ENCODE measurements at places on chromosomes 6 and 20. TPM values are rescaled to one million over a fixed set of nuclear protein-coding genes. Genes with fewer than 3 reads are reported as not detected.
A peak's percentile ranks its signal among the peaks of the same experiment; 100 is the strongest.

OSBPL2 gene
- total RNA-seq = 50.1 TPM

MKKS gene
- 10.5 TPM for total RNA-seq

ZC2HC1B gene
- not detected for total RNA-seq

THEMIS gene
- total RNA-seq = 3.5 TPM

EEF1A2 gene
- 0.58 TPM for total RNA-seq

TGM2 gene
- total RNA-seq = 38.7 TPM

MLIP gene
- total RNA-seq = not detected

ADTRP gene
- total RNA-seq = 31.9 TPM

RMND1 gene
- 6.4 TPM for total RNA-seq

ADGRF4 gene
- total RNA-seq = not detected

C20orf204 gene
- total RNA-seq = 1.7 TPM

GRCh38 chr6:73367761-73368355 lies 1.8 kb downstream of the OOEP start:
- H3K36me3 ChIP-seq = no peaks in the 10 kb centered on the region
- H3K4me1 ChIP-seq = no peaks in the 10 kb centered on the region
- DNase-seq = no peak
- no peaks in the 10 kb centered on the region for H3K27me3 ChIP-seq
- H3K27ac ChIP-seq = no peak overlapping the region

DNA sequence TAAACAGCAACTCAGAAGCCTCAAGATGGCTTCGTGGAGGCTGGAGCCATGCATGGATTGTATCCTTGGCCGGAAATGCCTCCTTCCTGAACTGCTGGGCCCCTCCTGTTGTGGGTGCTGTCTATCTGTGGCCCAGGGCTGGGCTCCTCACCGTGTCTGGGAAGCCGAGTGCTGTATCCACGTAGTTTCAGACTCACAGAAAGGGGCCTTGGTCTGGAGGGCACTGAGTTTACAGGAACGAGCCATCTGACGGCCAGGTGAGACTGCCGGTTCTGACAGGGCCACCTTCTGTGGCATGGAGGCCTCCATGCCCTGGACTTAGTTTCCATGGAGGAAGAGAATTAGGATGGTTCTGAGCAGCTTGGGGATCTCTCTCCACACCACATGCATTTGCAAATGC lies 142.2 kb downstream of the ERMARD start:
- no peak overlapping the region for H3K4me3 ChIP-seq
- H3K4me1 ChIP-seq = peaks cover 4% of the 10 kb centered on the region
- no peak overlapping the region for H3K27ac ChIP-seq
- no peaks in the 10 kb centered on the region for H3K36me3 ChIP-seq

DNA sequence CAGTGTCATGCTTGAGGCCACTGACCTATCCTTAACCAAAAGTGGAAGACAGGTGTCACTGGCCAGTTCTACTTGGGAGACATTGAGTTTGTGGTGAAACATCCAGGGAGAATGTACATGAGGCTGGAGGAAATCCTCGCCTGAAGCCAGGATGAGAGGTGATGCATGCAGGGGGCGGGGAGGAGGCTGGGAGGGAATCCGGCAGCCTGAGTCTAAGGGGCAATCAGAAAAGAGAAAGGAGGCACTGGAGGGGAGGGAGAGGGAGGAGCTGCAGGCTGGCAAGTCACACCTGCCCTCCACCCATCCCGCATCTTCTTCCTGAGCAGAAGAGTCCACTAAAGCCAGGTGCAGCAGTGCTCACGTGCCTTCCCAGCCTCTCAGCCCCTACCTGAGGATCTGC lies 14.9 kb upstream of the DDO start:
- no peak overlapping the region for H3K27ac ChIP-seq
- H3K4me3 ChIP-seq = no peak overlapping the region
- no peaks in the 10 kb centered on the region for H3K4me1 ChIP-seq
- DNase-seq = no peak
- H3K27me3 ChIP-seq = peaks cover 10% of the 10 kb centered on the region

DNA sequence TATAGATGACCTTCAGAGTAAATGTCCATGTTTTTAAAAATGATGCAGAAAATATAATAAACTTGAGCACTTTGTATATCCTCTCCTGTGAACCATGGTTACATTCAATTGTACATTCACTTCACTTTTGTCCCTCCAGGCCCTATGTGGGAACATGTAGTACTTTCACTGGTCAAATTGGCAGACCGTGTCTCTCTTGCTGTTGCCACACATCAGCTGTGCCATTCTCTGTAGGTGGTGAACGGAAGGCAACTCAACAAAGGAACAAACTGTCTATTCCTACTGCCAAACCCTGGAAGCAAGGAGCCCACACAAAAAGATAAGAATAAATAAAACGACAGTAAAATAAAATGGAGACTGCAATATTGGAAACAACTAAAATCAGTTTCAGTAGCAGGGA lies 2.0 kb downstream of the ROS1 start:
- DNase-seq = no peak
- no peaks in the 10 kb centered on the region for H3K4me1 ChIP-seq
- no peaks in the 10 kb centered on the region for H3K36me3 ChIP-seq
- no peak overlapping the region for H3K27ac ChIP-seq
- no peaks in the 10 kb centered on the region for H3K27me3 ChIP-seq
- H3K4me3 ChIP-seq = no peak overlapping the region

- peaks cover 92% of the 10 kb centered on the region for H3K4me1 ChIP-seq
- no peaks in the 10 kb centered on the region for H3K36me3 ChIP-seq
- no peaks in the 10 kb centered on the region for H3K27me3 ChIP-seq
- H3K27ac ChIP-seq = peak overlapping the region; percentile 79
- no peak overlapping the region for H3K4me3 ChIP-seq
- no peak for DNase-seq
These were observed 24.9 kb downstream of the ARHGAP18 start for GRCh38 chr6:129684903-129685661.

GRCh38 chr6:50831186-50831585 lies 12.5 kb downstream of the TFAP2B start:
- no peak for DNase-seq
- peaks cover 1% of the 10 kb centered on the region for H3K4me1 ChIP-seq
- H3K36me3 ChIP-seq = no peaks in the 10 kb centered on the region
- peaks cover 49% of the 10 kb centered on the region for H3K27me3 ChIP-seq

DNA sequence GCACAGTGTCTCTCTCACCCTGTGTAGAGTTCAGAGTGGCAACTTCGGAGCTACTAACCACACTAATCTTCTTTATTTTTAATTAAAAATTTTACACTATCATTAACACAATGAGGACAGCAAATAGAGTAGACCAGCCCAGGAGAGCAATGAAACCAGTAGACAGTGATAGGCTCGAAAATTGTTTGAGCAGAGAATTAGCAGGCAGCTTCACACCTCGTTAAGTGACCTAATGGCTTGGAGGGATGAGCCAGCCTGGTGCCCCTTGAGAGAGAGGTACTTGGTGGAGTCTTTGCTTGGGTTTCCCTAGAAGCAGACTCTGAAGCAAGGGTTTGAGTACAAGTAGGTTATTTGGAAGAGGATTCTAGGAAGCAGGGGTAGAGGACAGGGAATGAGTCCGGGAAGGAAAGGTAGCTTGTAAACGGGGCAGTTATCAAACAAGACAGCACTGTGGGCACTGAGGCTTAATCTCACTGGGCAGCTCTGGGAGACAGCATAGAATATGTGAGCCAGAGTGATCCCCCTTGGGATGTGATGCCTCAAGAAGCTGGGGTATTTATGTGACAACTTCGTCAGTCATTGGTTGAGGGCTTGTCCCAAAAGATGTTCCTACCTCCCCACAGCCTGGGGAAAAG lies 146.1 kb downstream of the PCSK2 start:
- H3K4me3 ChIP-seq = no peak overlapping the region
- no peak for DNase-seq
- H3K27me3 ChIP-seq = no peaks in the 10 kb centered on the region
- H3K36me3 ChIP-seq = no peaks in the 10 kb centered on the region

GRCh38 chr6:23445157-23445710 lies 680.8 kb upstream of the NRSN1 start:
- no peaks in the 10 kb centered on the region for H3K27me3 ChIP-seq
- H3K36me3 ChIP-seq = no peaks in the 10 kb centered on the region

GRCh38 chr20:51864967-51865366 lies 62.6 kb upstream of the SALL4 start:
- no peaks in the 10 kb centered on the region for H3K36me3 ChIP-seq
- no peaks in the 10 kb centered on the region for H3K4me1 ChIP-seq
- no peak overlapping the region for H3K27ac ChIP-seq
- no peaks in the 10 kb centered on the region for H3K27me3 ChIP-seq
- DNase-seq = no peak

- no peaks in the 10 kb centered on the region for H3K4me1 ChIP-seq
- H3K27me3 ChIP-seq = no peaks in the 10 kb centered on the region
- peaks cover 2% of the 10 kb centered on the region for H3K36me3 ChIP-seq
- no peak overlapping the region for H3K4me3 ChIP-seq
- H3K27ac ChIP-seq = no peak overlapping the region
These were observed 24.7 kb downstream of the WDR27 start for GRCh38 chr6:169677096-169677495.

DNA sequence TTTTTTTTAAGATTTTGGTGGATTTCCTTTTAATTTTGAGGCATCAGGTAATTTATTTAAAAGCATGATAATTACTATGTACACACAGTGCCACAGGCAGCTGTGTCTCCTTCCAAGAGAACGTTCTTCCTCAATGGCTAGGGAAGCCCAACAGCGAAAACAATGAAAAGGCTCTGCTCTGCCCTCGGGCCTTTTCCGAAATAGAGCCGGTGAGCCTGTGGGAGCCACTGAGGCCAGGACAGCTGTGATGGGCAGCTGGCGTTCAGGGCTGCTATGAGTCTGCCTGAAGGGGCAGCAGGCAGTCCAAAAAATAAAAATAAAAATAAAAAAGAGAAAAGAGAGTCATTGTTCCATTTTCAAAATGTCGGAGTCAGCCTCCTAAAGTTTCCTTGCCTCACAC lies 443.8 kb downstream of the KIF16B start:
- H3K4me3 ChIP-seq = no peak overlapping the region
- no peak overlapping the region for H3K27ac ChIP-seq
- no peaks in the 10 kb centered on the region for H3K4me1 ChIP-seq
- no peak for DNase-seq
- no peaks in the 10 kb centered on the region for H3K27me3 ChIP-seq

- DNase-seq = no peak
- H3K27ac ChIP-seq = no peak overlapping the region
- H3K4me1 ChIP-seq = peaks cover 3% of the 10 kb centered on the region
- peaks cover 74% of the 10 kb centered on the region for H3K27me3 ChIP-seq
- no peaks in the 10 kb centered on the region for H3K36me3 ChIP-seq
These were observed 6.2 kb downstream of the CPXM1 start for GRCh38 chr20:2794202-2794748.

- H3K27me3 ChIP-seq = peaks cover 59% of the 10 kb centered on the region
- H3K27ac ChIP-seq = no peak overlapping the region
- DNase-seq = no peak
- no peaks in the 10 kb centered on the region for H3K36me3 ChIP-seq
These were observed 6.3 kb downstream of the MYB start for GRCh38 chr6:135187372-135187771.

DNA sequence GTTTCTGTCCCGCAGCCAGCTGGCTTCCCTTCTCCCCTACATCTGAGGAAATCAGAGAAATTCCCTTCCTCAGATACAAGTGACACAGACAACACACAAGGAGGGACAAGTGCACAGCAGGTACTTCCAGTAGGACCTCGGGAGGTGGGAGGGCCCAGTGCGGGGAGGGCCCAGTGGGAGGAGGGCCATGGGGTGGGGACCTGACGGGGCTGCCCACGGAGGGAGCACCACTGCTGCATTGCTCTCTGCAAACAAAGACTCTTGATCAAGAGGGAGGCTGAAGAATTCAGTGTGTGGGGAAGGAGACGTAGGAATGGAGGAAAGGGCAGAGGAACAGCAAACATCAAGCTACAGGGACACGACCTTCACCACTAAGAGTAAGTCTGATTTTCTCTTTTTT lies 9.0 kb downstream of the TAP2 start:
- H3K4me3 ChIP-seq = no peak overlapping the region
- no peak for DNase-seq
- H3K36me3 ChIP-seq = peaks cover 58% of the 10 kb centered on the region
- no peaks in the 10 kb centered on the region for H3K27me3 ChIP-seq

GRCh38 chr6:37177077-37177934 lies 7.4 kb downstream of the PIM1 start:
- no peak overlapping the region for H3K4me3 ChIP-seq
- no peak overlapping the region for H3K27ac ChIP-seq
- peaks cover 14% of the 10 kb centered on the region for H3K4me1 ChIP-seq
- no peak for DNase-seq

DNA sequence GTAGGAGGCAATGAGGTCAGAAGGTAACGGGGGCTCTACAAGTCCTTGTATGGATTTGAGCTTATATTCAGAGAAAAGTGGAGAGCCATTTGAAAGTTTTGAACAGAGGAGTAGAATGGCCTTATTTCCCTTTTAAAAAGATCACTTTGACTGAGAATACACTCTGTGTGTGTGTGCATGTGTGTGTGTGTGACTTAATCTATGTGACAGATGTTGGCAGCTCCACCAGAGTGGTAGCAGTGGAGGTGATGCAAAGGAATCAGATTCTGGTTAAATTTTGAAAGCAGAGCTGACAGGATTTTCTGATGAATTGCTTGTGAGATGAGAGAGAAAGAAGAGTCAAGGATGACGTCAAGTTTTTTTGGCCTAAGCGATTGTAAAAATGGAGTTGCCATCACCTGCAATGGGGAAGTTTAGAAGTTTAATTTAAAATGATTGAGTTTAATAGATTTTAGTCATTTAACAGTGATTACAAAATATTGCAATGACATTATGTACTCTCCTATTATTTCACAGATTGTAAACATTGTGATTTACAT lies 172.2 kb upstream of the HEY2 start:
- no peak overlapping the region for H3K4me3 ChIP-seq
- H3K4me1 ChIP-seq = no peaks in the 10 kb centered on the region
- no peaks in the 10 kb centered on the region for H3K36me3 ChIP-seq
- DNase-seq = no peak
- H3K27me3 ChIP-seq = no peaks in the 10 kb centered on the region

GRCh38 chr6:133855276-133855990 lies 33.5 kb upstream of the TCF21 start:
- H3K4me1 ChIP-seq = peaks cover 9% of the 10 kb centered on the region
- H3K27me3 ChIP-seq = peaks cover 55% of the 10 kb centered on the region
- H3K36me3 ChIP-seq = no peaks in the 10 kb centered on the region

GRCh38 chr20:4046311-4046924 lies 31.1 kb upstream of the RNF24 start:
- no peak for DNase-seq
- H3K27me3 ChIP-seq = no peaks in the 10 kb centered on the region
- no peaks in the 10 kb centered on the region for H3K36me3 ChIP-seq
- H3K27ac ChIP-seq = no peak overlapping the region
- no peaks in the 10 kb centered on the region for H3K4me1 ChIP-seq

- DNase-seq = no peak
- no peaks in the 10 kb centered on the region for H3K27me3 ChIP-seq
- no peak overlapping the region for H3K4me3 ChIP-seq
- no peak overlapping the region for H3K27ac ChIP-seq
These were observed 136.9 kb downstream of the TRMT11 start for GRCh38 chr6:126123226-126123625.

DNA sequence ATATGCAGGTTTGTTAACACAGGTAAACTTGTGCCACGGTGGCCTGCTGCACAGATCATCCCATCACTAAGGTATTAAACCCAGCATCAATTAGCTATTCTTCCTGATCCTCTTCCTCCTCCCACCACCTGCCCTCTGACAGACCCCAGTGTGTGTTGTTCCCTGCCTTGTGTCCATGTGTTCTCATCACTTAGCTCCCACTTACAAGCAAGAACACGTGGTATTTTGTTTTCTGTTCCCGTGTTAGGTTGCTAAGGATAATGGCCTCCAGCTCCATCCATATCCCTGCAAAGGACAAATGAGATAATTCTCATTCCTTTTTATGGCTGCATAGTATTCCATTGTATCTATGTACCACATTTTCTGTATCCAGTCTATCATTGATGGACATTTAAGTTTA lies 294.0 kb downstream of the PKHD1 start:
- H3K4me3 ChIP-seq = no peak overlapping the region
- no peaks in the 10 kb centered on the region for H3K27me3 ChIP-seq
- no peak for DNase-seq
- no peaks in the 10 kb centered on the region for H3K36me3 ChIP-seq
- no peaks in the 10 kb centered on the region for H3K4me1 ChIP-seq

All from stomach (tissue), 19 donors.